ENCODE measurements at places on chromosomes 12 and 14.

DNA sequence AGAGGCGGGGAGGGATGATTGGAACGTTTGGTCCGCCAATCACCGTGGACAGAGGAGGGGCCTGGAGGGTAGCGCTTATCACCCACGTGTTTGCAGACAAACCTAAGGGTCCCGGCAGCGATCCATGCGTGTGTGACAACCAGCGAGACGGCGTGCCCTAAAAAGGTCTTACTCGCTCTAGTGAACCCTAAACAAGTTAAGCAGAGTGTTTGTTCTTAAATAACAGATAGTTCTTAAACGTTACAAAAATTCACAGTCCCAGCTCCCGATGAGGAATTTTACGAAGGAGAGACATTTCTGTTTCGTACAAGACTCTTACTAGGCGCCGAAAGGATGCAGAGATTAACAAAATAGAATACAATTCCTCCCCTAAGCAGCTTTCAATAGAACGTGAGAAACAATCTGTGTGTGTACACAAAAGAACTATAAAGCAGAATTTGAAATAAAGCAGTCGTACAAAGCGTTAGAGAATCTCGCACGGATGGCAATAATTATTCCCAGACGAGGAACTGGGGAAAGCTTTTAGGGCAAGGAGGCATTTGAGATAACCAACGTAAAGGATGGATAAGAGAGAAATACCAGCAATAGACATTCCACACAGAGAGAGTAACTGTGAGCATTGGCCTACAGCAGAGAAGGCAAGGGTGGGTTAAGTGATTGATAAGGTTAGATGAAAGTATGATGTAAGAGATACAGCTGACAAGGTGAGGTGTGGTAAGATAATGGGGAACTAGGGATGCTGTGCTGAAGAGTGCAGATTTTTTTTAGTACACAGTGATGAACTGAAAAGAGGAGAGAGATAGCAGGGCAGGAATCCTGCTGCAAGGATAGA lies 831 bp upstream of the RPS6KA5 start:
- DNase-seq: no peak

- no peak for DNase-seq
These were observed 200.2 kb upstream of the MYL2 start for GRCh38 chr12:111120578-111120977.

GRCh38 chr14:91328313-91329050 lies 84.0 kb upstream of the GPR68 start:
- DNase-seq: no peak

DNA sequence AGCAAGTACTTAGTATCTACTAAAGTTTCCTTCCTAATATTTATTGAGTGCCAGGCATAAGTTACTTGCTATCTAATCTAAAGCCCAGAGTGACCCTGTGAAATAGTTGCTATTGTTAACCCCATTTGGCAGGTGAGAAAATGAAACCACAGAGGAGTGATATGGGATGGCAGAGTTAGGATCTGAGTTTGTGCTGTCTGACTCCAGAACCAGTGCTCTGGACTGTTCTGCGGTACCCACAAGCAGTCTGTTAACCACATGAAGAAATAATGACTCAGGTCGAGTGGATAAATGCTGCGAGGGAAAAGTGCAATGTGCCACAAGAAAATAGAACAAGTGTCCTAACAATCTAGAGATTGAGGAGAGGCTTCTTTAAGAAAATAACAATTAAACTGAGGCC lies 60.7 kb upstream of the GZMB start:
- no peak for DNase-seq

GRCh38 chr12:95474660-95474958 lies 657 bp downstream of the METAP2 start:
- no peak for DNase-seq

- no peak for DNase-seq
These were observed 34.8 kb downstream of the DIO3 start for GRCh38 chr14:101595887-101596721.
